HS-5 (cell line): ENCODE measurements at places on chromosomes 6 and 20.

- peak; percentile 52 for DNase-seq
Measured at GRCh38 chr6:73388800-73389512, 5.7 kb upstream of the DDX43 start.

- peak; percentile 58 for DNase-seq
Measured at GRCh38 chr6:28807682-28808280, 116.0 kb downstream of the TRIM27 start.

DNA sequence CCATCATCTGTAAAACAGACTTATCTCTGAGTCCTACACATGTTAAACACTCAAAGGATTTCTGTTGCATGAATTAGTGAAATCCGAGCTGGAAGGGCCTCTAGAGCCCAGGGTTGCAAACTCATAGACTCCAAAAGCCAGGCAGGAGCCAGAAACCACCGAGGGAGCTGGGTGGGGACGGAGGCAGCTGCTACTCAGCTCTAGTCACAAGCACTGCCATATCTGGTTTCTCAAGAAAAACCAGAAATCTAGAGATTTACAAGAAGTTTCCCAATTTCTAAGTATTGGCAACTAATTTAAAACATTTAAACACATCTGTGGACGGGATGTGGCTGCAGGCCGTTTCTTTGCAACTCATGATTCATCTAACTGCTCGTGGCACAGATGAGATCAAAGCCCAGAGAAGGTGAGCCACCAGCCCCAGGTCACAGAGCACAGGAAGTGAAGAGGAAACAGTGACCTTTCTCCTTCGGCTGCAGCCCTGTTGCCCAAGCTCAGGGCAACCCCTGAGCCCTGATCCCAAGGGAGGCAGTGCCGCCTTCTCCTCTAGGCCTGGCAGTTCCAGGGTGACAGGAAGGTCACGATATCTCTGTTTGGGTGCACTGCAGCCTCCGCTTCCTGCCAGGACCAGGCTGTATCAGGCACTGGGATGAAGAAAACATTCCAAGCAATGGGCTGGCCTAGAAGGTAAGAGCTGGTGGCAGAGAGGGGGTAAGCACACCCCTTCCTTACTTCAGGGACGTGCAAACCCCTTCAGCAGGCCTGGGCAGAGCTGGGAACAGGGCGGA is 26.4 kb upstream of the PTGIS start:
- DNase-seq, result peak; percentile 41

- DNase-seq, result peak; percentile 93
Measured at GRCh38 chr6:10441004-10441654, 26.3 kb upstream of the TFAP2A start.

DNA sequence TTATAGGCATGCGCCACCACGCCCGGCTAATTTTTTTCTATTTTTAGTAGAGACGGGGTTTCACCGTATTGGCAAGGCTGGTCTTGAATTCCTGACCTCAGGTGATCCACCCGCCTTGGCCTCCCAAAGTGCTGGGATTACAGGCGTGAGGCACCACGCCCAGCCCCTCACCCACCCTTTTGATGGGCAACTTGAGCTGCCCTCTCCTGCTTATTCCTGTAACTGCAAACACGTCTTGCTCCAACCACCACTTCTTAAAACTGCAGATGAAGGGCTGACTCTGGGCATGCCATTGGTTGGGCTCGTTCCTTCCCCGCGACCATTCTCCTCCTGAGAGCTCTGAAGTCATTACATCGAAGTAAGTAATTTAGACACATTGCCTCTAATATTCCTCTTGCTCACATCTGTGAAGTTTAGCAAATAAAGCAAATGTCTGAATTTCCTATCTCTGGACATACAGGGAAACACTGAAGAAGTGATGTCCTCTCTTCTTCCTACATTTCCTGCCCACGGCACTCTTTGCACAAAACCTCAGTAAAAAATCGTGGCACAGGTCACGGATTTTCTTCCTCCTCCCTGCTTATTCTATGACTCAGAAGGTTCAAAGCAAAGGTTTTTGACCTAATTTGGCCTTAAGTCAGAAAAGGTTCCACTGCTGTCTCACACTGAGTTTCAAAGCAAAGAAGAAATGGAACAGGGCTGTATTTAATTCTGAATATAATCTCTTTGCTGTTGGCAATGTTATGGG is 117.5 kb downstream of the GMPR start:
- DNase-seq, result no peak

DNA sequence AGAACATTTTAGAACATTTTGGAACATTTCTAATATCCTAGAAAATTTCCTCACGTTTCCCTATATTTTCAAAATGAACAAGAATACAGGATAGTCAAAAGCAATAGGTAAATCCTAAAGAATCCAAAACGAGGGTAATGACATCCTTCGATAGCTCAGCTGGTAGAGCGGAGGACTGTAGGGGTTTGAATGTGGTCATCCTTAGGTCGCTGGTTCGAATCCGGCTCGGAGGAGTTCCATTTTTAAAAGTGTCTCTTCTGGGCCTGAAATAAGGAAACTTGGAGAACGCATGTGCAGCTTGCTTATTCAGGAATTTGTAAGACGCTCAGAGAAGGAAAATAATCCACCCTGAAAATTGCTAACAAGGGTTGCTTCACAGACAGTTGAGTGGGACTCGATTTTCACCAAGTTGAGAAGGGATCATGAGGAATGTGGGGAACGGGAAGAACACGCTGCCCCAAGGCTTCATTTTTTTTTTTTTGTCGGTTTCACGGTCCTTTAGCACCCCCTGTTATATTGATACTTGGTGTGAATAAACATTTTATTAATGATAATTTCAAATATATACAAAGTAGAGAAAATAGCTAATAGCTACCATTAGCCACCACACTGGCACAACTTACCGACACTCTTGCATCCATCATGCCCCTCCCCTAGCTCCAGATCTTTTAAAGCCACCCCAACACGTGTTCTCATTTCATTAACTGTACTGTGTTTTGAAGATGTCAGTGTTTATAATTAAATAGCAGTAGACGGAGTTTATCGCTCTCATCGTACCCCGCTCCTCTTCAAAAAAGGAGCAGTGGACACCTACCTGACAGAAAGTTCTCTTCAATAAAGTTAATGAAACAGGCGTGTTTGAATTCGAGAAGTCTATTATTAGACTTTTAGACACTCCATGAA is 1.8 kb upstream of the ABT1 start:
- peak; percentile 83 for DNase-seq

DNA sequence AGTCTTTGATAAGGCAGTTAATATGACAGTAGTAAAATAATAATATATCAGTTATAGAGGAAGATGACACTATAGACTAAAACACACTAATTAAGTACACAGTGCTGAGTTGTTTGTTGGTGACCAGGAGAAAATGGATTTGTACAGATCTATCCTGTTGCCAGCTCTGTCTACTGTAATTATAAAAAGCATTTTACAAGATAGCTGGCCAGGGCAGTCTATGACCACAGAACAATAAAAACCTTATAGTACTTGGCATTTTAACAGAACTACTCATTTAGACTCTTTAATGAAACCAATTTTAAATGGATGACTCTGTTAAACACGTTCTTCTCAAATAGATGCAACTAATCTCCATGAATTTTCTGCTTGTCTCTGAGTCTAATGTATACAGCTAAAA is 367.5 kb downstream of the BTBD9 start:
- no peak for DNase-seq

GRCh38 chr6:3535033-3535775 is 78.4 kb upstream of the SLC22A23 start:
- no peak for DNase-seq

- DNase-seq, result no peak
Measured at GRCh38 chr6:119890470-119890869, 540.9 kb upstream of the MAN1A1 start.

DNA sequence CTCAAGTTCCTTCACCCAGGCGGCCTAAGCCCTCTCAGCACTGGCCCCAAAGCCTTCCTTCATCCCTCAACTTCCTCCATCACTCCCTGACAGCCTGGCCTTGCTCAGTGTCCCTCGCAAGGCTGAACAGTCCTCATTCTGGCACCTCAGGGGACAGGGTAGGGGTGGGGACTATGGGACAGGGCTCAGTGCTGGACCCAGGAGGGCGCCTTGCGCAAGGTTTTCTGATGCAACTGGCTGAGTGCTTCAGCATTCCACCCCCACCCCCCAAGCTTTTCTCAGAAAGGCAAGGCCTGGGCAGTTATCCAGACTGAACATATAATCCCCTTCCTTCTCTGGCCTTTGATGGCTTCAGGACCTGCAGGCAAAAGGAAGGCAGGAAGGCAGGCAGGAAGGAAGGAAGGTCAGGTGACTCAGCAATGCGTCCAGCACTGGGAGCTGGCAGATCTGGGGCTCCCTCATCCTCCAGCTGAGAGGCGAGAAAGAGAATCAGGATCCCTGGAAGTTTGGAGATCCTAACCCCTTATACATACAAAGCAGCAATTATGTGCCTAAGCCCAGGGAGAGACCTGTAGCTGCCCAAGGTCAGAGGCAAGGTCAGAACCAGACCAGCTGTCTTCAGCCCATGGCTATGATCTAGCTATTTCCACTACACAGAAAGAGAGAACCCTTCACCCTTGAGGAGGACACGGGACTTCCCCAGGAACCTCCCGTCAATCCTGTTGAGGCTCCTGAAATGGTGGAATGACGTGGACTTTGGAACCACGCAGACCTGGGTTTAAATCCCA is 8.6 kb upstream of the TRIB3 start:
- DNase-seq, result peak; percentile 52

DNA sequence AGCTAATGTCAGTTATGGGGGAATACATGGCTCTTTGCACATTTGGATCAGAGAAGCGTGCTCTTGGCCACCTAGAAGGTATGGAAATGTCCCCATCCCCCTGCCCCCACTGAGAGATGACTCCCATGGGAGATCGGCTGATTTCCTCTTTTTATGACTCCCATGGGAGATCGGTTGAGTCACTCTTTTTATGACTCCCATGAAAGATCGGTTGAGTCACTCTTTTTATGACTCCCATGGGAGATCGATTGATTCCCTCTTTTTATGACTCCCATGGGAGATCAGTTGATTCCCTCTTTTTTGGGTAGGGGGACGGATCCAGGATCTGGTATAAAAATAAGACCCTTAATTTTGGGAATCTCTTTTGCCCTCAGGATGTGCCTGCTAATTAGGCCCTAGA is 10.3 kb upstream of the TAAR9 start:
- peak; percentile 63 for DNase-seq

DNA sequence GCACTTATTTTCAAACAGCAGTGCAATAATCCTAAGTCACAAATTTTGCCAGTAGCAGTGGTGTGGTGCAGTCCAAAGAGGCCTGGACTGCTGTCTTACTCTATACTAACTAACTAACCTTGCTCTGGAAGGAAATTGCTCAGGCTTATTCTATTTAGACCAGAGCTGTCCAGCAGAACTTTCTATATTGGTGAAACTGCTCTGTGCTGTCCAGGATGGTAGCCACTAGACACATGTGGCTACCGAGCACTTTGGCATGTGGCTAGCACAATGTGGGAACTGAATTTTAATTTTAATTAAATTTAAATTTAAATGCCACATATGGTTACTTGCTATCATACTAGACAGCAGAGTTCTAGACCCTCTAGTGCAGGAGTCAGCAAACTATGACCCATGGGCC is 27.1 kb upstream of the FBXO9 start:
- DNase-seq, result no peak

- no peak for DNase-seq
Measured at GRCh38 chr6:21527731-21528130, 65.8 kb upstream of the SOX4 start.

GRCh38 chr6:128427139-128427538 is 93.3 kb downstream of the PTPRK start:
- no peak for DNase-seq

DNA sequence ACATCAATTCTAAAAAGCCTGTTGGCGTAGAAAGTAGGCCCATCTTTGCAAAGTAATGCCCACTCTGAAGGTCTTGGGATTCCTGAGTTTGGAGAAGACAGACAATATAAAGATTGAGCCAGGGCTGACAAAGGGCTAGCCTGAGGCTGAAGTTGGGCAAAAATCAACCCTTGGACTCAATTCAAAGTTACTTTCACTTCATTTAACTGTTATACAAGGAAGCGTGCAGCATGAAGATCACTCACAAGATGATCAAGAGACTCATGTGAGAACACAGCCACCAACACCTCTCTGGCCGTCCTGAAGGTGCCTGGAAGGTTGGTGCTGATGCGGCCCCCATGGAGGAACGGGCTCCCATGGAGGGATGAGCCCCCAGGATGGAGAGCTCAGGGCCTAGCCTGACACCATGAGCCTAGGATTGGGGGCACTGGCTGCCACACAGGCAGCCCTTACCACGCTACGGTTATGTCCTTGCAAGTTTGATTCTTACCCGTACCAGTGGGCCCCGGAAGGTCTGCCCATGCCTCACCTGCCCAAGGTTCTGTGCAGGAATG is 26.6 kb downstream of the FOXC1 start:
- DNase-seq, result no peak

- no peak for DNase-seq
Measured at GRCh38 chr20:64121586-64121985, 14.2 kb upstream of the NPBWR2 start.

DNA sequence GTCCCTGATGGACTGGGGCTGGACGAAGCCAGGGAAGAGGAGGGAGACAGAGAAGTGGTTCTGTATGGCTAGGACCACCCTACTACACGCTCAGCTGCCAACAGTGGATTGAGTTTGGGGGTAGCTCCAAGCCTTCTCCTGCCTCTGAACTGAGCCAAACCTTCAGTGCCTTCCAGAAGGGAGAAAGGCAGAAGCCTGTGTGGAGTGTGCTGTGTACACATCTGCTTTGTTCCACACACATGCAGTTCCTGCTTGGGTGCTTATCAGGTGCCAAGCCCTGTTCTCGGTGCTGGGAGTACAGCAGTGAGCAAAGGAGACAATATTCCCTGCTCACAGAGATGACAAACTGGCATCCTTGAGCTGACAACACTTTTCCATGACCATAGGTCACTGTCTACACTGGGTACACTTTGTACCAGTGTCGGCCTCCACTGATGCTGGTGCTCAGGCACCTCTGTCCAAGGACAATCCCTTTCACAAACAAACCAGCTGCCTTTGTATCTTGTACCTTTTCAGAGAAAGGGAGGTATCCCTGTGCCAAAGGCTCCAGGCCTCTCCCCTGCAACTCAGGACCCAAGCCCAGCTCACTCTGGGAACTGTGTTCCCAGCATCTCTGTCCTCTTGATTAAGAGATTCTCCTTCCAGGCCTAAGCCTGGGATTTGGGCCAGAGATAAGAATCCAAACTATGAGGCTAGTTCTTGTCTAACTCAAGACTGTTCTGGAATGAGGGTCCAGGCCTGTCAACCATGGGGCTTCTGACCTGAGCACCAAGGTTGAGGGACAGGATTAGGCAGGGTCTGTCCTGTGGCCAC is 11.3 kb upstream of the RBCK1 start:
- DNase-seq, result no peak

DNA sequence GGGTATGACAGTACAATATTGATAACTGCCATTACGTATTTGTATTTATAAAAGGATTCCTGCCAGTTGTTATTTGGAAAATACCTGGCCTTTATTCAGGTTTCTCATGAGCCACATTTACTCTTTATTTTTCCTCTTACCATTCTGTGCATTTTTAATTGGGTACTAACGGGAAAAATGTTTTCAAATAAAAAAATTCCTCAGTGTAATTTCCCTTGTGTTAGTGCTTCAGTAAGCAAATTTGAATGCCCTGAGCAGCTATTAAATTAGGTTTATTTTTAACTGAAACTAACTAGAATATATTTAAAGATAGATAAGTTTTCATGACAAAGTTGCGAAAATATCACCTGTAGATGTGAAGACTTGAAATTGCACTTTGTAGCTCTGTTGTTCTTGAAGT is 146.0 kb downstream of the PTCHD4 start:
- no peak for DNase-seq

- DNase-seq, result no peak
Measured at GRCh38 chr6:134046054-134046453, 6.4 kb downstream of the SLC2A12 start.

- no peak for DNase-seq
Measured at GRCh38 chr6:140653506-140653905, 1279.1 kb upstream of the CITED2 start.
